ENCODE measurements at places on chromosomes 2 and 18.

- no peak for DNase-seq
These were observed 532 bp downstream of the MYOM1 start for GRCh38 chr18:3219241-3219630.

DNA sequence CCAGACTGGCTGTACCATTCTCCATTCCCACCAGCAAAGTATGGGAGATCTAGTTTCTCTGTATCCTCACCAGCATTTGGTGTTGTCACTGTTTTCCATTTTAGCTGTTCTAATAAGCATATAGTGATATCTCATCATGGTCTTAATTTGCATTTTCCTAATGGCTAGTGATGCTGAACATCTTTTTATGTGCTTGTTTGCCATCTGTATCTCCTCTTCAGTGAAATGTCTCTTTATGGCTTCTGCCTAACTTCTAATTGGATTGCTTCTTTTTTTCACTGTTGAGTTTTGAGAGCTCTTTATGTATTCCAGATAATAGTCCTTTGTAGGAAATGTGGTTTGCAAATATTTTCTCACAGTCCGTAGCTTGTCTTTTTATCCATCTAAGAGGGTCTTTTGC, 18.9 kb upstream of the BIN1 start:
- no peak for DNase-seq

- peak; percentile 32 for DNase-seq
These were observed 104.8 kb upstream of the TFPI start for GRCh38 chr2:187658952-187659525.

DNA sequence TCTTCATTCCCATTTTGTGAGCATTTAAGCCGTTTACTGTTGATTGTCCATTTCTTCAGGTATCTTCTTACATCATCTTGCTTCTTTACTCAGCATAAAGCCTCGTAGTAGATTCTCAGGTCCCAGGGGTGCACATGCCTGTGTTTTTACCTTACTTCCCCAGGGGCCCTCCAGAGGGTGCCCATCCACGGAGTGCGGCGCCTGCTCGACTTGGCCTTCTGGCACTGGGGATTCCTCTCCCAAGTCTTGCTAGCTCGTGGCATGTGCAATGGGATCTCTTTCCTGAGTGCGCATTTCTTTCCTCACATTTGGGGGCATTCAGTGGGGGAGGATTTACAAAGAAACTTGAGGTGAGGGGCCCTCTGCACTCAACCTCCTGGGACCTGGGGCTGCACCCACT, 148.1 kb downstream of the AGAP1 start:
- DNase-seq, result peak; percentile 52

DNA sequence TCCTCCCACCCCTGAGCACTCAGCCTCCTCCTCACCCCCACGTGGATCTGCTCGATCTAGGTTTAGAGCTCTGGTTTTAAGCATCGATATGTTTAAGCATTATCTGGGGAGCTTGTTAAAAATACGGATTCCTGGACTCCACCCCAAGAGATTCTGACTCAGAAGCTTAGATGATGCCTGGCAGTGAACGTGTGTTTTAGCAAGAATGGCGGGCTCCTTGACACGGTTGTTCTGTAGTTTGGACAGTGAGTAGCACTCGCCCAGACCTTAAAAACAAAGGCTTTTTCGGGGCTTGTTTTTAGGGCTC, 47.3 kb downstream of the LDLRAD4 start:
- DNase-seq, result no peak

DNA sequence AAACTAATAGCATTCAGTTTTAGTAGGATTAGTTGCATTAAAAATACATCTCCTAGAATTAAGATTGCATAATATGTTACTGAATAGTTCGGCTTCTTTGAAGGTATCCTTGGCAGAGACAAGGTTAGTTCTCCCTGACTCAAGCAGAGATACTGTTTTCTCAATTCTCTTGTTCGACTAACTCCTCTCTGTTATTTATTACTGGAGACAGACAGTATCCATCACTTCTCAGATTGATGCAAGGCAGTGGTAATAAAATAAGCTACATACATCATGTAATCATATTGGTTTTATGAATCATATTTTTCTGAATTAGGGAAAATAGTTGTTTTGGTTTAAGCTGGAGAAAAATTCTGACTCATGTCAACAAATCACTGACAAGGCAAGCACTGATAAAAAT, 134.8 kb downstream of the SLC8A1 start:
- DNase-seq, result no peak

DNA sequence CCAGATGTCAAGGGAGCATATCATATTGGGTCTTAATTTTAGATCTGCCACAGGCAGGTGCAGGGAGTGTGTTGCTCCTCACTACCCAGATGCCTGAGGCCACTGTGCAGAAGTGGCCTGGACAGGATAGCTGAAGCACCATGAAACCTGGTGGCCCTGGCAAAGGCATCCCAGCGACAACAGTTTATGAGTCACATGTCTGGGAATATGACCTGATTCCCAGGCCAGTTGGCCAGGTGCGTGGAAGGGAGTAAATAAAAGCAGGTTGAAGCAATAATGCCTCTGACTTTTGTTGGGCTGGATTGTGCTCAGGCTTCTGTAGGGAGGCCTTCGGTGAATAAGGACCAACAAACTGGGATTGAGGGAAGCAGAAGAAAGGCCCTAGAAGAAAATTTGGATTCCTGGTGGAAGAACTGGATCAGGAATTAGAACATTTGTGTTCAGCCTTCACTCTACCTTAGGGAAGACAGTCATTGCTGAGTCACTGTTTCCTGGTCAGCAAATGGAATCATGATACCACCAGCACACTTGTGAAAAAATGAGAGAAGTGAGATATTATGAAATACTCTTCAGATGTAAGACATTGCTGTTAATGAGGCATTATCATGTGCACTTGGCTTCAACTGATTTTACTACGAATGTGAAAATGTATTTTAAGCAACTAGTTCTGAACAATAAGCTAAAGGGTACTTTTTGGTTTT, 78.4 kb upstream of the ZNF516 start:
- no peak for DNase-seq

DNA sequence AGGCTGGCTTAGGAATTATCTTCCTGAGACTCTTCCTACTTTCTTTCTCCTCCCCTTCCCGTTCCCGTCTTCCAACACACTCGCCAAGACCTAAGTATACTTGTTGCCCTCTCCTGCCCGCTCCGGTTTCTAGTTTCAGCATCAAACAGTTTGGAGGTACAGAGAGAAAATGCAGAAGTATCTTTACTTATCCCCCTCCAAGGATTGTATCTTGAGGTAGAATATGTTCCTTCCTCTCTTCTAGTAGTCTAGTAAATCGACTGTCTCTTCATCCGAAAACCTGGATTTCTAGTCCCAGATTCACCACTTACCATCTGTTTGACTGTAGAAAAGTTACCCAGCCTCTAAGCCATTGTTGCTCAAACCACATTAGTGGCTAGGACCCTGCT, 755 bp downstream of the EIF4E2 start:
- DNase-seq, result no peak

GRCh38 chr18:7772510-7772888, 205.4 kb downstream of the PTPRM start:
- DNase-seq, result no peak

DNA sequence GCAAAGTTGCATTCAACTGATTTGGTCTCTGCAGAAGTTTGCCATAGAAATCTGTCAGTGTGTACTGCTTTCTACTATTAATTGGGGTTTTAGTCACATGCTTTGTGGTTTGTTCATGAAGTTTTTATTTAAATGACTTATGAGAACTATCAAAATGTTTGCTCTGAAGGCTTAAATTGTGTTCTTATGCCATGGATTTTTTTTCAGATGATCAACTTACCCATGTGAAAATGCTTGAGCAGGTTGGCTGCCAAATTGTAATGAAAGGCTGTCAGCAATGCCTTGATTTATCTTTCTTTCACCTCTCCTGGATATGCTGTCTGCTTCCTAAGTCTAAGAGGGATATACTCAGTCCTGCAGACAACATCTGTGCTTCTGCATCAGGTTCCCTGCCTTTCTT, 50.7 kb downstream of the FMNL2 start:
- peak; percentile 41 for DNase-seq

DNA sequence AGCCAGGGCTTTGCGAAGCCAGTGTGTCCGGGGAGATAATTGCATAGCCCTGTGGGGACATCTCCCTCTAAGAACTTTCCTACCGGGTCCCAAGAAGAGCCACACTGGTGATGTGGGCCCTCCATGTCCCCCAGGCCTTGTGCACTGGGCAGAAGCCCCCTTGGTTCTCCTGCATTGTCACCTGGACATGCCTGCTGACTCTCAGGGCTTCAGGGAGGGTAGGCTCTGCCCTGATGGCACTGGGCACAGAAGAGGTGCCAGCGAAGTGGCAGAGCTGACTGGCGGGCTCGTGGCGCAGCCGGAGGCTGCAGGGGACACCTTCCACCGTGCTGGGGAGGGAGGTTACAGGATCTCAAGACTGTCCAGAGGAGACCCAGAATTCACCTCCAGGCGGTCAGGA, 28.3 kb downstream of the GLI2 start:
- no peak for DNase-seq

- no peak for DNase-seq
These were observed 32.3 kb downstream of the ITGB1BP1 start for GRCh38 chr2:9390991-9391390.

DNA sequence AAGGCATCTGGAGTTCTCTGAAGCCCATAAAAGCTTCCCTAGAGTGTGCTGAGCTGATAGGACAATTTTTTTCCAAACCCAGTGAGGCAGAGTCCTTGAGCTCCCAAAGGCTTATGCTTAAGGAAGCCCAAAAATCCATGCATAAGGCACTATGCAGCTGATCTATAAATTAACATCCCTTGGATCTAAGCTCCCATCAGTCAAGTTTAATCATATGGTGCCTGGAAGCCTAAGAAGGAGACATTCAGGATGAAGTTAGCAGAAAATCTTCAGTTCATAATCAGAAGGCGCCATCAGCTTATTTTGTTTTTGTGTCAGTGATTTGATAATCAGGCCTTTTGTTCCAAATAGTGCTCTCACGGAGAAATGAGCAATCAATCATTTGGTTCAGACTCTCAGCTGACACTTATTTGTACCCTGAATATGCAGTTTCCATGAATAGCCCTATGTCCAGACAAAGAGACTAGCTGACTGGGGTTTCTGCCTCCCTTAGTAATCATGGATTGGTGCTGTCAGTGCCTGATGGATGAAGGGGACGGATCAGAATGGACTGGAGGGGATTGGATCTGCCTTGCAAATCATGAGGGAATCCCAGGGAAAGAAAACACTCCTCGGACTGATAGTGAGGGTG, 464.8 kb upstream of the RGPD4 start:
- peak; percentile 5 for DNase-seq

GRCh38 chr2:17717666-17718065, 35.9 kb downstream of the SMC6 start:
- no peak for DNase-seq

GRCh38 chr18:72544092-72544886, at the start of gene CBLN2:
Gene CBLN2 (minus strand): TSS chr18:72544342. CDS start chr18:72542160, 2,182 bp downstream.
- DNase-seq, result peak; percentile 95

GRCh38 chr18:58026395-58026794, 17.6 kb upstream of the NEDD4L start:
- DNase-seq, result no peak

DNA sequence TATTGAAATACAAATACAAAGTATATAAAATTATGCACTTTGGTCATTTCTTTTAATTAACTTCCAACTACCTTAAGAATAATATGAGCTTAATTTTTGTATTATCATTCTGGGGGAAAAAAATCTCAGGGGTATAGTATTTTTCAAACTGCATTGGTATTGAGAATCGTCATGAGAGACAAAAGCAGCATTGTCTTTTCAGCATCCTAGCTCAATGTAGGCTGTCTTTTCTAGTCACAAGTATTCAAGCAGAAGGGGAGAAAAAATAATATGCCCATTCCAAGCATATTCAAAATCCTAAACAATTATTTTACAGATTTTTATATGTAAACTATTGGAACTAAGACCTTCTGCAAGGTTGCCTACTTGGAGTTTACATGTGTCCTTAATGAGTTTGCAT, 693.3 kb downstream of the LRP1B start:
- DNase-seq, result no peak

DNA sequence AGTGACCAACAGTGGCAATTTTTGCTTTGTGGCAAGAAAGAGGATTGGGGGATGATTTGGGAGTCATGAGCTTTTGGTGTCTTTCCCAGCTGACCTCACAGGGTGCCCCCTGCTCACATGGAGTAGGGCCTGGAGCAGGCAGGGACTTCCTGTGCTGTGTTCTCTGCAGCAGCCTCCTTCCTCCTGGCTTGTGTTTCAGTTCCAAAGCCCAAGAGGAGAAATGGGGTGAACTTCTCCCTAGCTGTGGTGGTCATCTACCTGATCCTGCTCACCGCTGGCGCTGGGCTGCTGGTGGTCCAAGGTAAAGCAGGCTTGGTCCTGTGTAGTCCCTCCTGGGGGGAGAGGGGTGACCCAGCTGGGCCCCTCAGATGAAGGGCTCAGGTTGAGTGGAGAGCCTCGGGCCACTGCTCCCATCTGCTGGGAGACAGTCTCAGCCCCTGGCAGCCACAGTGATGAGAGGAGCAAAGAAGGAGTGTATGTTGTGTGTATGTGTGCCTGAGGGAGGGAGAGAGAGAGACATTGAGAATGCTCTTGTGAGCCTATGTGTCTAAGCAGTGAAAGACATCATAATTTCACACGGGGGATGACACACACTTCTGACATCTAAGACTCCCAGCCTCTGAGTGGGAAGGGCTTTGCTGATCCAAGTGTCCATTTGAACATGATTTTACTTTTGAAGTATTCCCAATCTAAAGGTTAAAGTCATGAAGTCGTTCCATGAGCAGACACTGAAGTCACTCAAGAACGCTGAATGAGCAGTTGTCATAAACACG, 27.2 kb downstream of the MARCO start:
- no peak for DNase-seq

DNA sequence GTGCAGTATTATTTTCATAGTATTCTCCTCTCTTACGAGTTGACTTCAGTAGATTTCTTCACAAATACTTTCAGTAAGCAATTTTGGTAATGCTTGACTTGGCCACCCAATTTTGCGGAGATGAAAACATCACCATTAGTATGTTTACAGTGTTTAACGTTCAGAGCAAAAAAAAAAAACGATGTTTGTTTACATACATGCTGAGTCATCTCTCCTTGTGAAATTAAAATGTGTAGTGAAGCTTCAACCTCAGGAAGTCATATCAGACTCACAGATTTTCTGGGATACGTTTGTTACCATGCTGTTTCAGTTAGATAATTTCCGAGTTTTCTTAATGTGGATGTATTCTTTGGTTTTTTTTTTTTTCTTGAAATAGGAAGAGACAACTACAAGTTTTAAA, 100.1 kb downstream of the CTNNA2 start:
- peak; percentile 49 for DNase-seq

DNA sequence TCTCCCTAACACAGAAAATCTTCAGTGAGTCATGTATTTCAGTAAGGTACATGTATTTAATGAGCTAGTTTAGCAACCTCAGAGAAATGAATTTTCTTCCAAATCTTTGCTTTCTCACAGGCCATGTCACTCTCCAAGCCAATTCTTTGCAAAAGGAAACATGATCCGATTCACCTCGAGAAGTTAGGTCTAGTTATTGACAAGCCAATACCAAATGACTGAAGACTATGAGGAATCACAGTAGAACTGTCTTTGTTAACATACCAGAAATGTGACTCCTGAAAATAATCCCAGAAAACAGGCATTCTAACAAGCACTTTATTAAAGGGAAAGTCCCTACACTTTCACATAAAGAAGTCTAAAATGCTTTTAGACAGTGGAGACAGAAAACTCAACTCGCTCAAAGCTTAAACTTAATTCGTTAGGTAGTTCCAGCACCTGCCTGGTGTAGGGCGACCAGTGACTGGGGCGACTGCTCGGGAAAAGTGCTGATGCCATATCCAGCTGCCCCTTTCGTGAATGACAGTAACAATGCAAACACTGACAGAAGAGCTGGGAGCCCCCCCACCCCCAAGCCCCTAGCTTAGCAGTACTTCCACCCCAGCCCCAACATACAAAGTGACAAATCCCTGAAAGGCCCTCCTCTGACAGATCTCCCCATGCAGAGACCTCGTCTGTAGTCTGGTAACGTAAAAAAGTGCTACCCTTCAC, 1.8 kb downstream of the MEMO1 start:
- peak; percentile 59 for DNase-seq

GRCh38 chr2:121329786-121330185, 44.8 kb upstream of the TFCP2L1 start:
- no peak for DNase-seq
